ENCODE measurements at places on chromosomes 2 and 18.

DNA sequence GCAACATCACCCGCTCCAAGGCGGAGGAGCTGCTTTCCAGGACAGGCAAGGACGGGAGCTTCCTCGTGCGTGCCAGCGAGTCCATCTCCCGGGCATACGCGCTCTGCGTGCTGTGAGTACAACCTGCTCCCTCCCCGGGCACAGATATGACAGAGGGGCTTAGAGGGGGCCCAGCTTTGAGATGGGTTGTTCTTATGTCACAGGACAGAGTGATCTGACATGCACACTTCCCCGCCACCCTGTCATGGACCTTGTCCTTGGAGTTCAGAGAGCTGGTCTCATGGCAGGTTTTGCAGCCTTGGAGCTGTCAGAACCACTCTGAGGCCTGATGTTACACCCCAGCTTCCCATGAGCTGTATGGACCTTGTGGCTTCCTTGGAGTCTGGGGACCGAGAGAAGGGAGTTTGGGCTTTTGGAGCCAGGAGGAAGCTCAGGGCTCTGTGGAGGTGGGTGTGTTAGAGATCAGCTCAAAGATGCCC, 398 bp downstream of the INPP5D start:
- DNase-seq: no peak

DNA sequence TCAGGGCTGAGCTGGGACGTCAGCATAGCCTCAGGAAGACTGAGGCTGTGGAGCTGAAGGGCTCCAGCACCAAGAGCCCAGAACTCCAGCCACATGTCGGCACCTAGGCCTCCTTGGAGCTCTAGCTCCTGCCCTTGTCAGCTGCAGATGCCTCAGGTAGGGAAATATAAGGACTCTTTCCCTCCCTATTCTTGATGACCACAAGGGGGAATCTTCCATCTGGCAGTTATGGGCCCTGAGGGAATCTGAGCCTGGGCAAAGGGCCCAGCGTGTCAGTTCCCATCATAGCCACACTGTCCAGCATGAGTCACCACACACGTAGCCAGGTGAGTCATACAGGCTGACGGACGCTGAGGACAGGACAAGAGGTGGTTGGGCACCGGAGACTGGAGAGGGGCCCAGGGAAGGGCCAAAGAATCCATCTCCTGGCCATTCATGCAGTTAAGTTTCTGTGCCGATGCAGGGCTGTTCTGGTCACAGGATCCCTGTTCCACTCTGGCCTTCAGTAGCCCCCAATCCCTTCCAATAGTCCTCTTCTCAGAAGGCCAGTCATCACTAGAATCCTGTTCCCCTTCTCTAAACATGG, 1.8 kb downstream of the MPV17 start:
- no peak for DNase-seq

- DNase-seq: no peak
Observed at GRCh38 chr2:153474407-153474806, 4.2 kb downstream of the RPRM start.

DNA sequence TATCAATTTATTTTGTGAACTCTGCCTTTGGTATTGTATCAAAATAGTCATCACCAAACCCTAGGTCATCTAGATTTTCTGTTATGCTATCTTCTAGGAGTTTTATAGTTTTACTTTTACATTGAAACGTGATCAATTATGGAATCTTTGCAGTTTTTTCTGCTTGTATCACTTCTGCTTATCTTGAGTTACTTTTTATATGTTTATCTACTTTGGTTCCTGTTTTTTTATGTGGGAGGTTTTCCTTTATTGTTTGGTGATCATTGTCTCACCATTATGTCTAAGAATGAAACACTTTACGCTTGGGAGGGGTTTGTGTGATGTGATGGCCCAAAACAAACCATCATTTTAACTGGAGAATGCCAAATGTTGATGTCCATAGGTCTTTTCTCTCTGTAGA, 261.2 kb downstream of the SPAG16 start:
- no peak for DNase-seq

DNA sequence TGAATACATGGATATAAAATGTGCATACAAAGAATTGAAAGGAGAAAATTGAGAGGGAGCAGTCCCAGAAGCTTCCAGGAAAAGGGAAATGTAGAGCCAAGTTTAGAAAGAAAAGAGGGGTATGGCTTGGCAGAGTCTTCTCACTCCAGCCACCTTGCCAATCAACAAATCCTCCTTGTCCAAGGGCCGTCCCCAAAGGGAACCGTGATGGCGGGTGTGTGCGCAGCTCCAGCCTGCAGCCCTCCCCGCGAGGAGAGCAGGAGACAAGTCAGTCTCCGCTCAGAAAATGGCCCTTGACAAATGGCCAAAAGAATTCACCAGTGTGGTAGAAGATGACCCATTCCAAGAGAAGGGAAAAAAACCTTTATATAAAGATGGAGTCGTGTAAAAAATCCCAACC, 448.3 kb upstream of the POU3F3 start:
- no peak for DNase-seq

DNA sequence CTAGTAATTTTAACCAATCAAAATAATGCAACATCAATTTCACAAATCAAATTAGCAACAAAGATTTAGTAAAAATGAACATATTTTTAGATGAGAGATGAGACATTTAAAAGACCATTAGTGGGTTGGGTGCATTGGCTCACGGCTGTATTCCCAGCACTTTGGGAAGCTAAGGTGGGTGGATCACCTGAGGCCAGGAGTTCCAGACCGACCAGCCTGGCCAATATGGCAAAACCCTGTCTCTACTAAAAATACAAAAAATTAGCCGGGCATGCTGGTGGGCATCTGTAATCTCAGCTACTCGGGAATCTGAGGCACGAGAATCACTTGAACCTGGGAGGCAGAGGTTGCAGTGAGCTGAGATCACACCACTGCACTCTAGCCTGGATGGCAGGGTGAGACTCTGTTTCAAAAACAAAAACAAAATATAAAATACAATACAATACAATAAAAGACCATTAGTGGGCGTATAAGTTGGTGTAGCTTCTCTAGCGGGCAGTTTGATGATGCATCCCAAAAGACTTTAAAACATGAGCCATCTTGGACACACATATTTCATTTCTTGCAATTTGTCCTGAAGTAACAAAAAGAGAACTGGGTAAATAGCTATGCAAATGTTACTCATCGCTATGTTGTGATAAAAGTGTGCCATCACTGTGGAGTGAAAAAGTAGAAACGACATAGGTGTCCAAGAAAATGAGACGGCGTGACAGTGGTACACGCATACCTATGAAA, 101.8 kb downstream of the COL6A3 start:
- no peak for DNase-seq

- no peak for DNase-seq
Observed at GRCh38 chr2:206986943-206987342, 47.6 kb downstream of the CPO start.

DNA sequence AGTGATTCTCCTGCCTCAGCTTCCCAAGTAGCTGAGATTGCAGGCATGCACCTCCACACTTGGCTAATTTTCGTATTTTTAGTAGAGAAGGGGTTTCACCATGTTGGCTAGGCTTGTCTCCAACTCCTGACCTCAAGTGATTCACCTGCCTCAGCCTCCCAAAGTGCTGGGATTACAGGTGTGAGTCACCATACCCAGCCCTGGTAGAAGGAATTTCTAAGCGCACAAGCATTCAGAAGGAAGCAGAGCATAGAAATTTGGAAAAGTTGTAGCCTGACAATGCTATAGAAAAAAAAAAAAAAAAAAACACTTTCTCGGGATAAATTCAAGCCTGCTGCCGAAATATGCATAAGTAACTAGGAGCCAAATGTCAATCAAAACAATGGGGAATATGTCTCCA, 249.4 kb downstream of the GRB14 start:
- DNase-seq: no peak

GRCh38 chr18:48820483-48821250, 130.1 kb downstream of the SMAD7 start:
- DNase-seq: no peak

- DNase-seq: no peak
Observed at GRCh38 chr18:71327850-71328249, 1039.0 kb downstream of the SOCS6 start.

GRCh38 chr2:69943000-69943842, 18.2 kb downstream of the ASPRV1 start:
- no peak for DNase-seq

DNA sequence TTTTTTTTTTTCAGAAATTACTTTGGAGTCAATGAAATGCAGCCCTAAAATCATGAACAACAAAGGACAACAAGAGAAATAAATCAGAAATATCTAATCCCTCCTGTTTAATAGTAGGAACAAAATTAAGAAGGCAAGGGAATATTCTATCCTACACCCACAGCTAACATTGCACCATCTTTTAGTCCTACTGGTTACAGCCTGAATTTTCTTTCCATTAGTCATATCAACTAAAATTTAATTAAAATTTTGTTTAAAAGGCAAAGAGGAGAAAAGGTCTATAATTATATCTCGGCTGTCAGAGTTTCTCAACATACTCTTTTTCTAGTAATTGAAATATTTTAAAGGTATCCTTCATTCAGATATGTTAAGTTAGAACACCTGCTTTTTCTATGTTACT, 61.9 kb downstream of the DTNA start:
- no peak for DNase-seq

GRCh38 chr2:101551336-101551888, 76.5 kb upstream of the RFX8 start:
- DNase-seq: no peak

DNA sequence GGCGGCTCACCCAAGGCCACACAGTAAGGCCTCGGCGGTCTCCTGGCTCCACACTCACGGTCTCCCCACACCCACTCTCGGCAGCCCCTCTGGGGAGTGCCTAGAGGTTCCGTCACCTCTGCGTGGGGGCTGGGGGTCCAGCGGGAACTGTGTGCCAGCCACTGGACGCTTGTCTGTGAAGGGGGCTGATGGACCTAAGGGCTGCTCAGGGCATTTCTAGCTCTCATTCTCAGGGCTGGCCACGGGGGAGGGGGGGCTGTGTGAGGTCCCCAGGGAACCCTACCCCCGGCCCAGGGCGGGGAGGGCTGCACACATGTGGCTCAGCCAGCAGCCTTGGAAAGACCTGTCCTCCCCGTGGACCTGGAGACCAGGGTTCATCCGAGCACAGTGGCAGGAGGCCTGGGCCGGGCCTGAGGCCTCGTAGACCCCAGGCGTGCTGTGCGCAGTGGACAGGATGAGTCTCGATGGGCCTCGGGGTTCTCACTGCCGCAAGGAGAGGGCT, 27.1 kb upstream of the ODC1 start:
- no peak for DNase-seq

- DNase-seq: no peak
Observed at GRCh38 chr2:30956995-30957394, 149.7 kb upstream of the CAPN13 start.

DNA sequence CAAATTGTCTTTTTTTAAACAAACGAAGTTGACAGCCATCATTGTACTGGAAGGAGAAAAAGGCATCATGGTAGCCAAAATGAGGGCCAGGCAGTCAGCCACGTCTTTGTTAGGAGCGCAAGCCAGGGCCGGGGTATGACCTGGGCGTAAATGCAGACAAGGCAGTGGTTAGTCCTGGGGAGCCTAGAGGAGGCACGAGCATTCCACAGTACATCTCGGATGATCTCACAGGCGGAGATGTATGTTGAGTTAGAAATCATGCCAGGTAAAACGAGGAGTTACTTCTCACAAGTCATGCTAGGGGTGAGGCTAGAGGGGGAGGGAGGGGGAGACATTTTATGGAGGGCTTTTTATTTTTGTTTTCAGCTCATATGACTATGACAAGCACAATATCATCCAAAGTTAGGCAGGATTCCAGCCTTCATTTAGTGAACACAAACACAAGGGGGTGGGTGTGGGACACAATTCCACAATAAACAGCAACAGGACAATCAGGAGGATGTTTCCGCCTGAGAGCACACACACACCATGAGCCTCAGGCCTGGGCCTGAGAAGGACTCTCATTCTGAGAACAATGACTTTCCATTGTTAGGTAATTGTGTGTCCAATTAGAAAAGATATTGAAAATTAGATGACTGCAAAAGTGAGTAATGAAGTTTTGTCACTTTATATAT, 64.4 kb upstream of the PGAP1 start:
- DNase-seq: no peak

GRCh38 chr2:238971318-238972145, 123.6 kb downstream of the TWIST2 start:
- no peak for DNase-seq

- no peak for DNase-seq
Observed at GRCh38 chr18:27313678-27314077, 128.6 kb upstream of the CHST9 start.

All from stimulated activated CD4-positive, alpha-beta T cell treated with anti-CD3 and anti-CD28 coated beads, TNF-alpha, amount 100 ng/mL, for 4 hours (primary cell).